ENCODE measurements at places on chromosomes 1 and 21.

DNA sequence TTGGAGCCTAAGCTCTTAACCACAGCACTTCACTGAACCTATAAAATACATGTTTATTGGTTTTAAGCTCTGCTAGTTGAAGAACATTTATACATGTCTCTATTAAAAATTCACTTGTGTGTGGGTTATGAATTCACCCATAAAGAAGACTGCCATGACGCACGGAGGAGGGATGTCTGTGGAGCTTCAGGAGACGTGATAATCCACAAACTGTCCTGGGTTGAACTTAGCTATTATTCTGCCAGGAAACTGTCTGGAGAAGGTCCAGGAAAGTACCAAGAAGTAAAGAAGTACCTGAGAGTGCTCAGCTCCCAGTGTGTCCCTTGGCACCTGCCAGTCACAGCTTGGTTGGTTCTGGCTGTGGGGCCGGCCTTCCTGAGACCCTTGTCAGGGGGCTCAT lies 56.3 kb downstream of the DDR2 start:
- DNase-seq, result no peak

DNA sequence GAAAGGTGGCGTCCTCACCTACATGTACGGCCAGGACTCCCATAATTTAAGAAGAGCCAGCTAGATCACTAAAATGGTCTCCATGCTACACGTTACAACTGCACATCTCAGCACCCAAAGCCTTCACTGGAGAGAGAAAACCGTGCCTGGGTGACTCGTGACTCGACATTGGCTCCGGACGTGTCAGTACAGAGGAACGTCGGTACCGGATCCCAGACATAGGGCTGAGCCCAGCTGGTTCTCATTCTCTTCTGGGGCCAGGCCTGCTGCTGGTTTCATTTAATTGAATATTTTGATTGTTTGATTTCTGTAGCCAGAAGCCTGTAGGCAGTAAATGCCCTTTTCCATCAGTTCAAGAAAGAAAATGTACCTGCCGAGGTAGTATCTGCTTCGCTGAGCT lies 93.1 kb downstream of the HHIPL2 start:
- no peak for DNase-seq

DNA sequence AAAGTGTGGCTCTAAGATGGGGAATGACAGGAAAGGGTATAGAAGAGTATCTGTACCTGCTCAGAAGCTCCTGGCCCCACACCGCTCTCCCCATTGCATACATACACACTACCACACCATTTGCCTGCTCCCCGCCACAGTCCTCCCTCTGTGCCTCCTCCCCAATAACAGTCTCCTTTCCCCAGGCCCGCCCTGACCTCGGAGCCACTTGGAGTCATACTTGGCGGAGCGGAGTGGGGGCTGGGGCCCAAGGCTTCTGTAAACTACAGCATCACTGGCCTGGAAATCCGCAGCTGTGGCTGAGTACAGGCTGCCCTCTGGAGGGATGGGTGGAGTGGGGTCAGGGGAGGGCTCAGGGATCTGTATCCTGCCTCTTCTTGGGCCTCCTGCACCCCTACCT lies 8.6 kb downstream of the SEMA6C start:
- DNase-seq, result no peak

GRCh38 chr1:18385239-18385790 lies 95.4 kb upstream of the KLHDC7A start:
- no peak for DNase-seq

DNA sequence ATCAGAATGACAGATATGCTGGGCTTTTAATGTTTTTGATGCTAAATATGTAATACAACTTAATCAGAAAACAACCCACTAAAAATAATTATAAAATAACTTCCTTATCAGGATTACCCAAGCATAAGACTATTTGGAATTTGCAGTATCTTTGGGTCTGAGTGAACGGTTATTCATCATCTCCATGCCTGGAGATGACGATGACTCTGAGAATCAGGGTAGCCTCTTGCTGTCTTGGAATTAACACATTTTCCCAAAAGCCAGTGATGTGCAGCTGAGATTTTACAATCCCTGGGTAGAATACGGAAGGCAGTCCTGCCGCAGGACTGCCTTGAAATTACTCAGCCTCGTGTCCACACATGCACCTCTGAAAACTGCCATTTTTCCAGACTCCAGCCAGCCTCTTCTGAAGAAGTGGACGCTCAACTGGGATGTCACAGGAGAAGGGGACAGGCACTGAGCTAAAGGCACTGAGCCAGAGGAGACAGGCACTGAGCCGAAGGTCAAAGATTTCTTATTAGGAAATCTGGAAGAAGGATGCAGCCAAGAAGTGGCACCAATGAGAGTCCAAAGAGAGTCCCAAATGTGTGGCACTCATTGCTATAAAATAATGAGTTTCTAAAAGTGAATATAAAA lies 85.5 kb downstream of the PGBD5 start:
- no peak for DNase-seq

DNA sequence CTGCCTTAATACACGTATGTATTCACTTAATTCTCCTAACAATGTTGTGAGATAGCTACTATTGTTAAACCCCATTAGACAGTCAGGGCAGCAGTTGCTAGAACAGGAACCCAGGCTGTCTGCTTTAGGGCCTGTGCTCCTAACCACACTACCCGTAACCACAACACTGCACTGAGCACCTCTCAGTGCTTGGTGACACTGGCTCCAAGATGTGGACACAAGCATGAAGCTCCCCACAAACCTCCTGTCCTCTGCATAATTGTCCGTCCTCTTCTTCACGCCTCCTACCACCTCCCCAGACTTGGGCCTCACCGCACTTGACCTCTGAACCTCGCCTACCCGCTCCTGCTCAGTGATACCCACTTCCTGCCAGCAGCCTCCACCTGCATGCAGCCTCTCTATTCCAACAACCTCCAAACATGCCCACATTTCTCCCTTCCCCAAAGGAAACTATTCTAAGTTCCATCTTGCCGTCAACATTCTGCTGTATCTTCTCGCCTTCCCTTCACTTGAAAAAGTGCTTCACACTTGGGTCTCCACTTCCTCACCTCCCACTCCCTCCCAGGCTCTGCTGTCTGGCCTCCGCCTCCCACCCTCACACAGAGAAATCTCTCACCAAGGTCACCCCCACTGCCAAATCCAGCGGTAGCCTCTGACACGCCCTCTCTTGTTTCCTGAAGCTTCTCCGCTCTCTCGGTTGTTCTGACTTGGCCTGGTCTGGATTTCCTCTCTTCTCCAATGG lies 14.6 kb upstream of the AHDC1 start:
- DNase-seq, result no peak

DNA sequence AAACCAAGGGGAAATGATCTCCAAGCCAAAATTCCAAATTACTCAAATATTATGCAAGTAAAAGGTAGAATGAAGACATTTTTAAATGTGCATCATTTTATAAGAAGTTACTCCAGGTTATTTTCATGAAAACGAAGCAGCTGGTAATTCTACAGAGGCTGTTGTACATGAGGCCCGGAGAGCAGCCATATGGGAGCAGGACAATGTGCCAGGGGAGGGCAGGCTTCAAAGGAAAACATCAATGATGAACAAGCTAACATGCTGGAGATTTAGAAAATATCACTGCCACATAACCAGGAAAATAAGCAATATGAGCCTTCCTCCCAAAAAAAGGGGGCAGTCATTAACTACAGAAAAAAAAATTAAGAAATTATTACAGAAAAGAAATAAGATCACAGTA lies 109.1 kb downstream of the TIAM1 start:
- no peak for DNase-seq

- DNase-seq, result no peak
Observed at GRCh38 chr1:22636927-22637326, 499 bp downstream of the C1QA start.

DNA sequence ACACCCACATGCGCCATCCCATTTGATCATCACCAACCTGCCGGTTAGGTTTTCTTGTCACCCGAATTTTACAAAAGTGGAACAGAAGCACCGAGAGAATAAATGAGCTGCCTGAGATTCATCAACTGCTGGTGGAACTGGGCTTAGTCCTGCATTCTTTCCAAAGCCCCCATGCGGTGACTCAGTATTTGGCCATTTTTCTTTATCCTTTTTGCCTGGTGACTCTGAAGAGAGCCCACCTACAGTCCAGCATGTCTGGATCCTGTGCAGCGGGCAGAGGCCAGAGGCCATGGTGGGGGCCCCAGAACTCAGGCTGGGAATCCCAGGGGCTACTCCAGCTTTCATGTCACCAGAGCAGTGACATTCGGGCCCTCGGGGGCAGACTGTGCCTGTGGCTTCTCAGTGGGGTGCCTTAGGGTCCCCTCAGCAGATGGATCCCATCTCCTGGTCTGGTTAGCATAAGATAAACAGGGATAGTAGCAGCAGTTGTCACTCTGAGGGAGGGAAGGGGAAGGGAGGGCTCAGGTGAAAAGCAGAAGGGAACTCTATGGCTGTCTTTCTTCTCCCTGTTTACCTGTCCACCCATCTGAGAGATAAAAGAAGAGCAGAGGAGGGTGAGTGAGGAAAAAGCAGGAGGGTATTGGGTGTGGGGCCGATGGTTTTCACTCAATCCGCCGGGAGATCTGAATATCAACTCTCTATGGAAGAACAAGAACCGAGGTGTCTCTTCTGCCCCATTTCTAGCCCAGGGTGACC lies 63.2 kb downstream of the KIF26B start:
- DNase-seq, result no peak

DNA sequence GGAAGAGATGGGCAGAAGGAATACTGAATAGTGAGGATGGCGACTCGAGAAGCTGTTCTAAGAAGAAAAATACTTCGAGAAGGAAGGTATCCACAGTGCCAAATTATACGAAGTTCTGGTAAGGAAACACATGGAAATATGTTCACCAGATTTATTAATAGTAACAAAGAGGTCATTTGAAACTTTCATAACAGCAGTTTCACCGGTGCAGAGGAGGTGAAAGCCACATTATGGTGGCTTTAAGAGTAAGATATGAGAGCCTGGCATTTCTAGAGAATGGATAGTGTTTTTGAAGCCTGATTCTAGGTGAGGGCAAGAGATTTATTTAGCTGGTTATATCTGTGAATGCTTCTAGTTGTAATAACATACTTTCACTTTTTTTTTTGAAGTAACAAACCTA lies 56.2 kb downstream of the DPYD start:
- DNase-seq, result no peak

DNA sequence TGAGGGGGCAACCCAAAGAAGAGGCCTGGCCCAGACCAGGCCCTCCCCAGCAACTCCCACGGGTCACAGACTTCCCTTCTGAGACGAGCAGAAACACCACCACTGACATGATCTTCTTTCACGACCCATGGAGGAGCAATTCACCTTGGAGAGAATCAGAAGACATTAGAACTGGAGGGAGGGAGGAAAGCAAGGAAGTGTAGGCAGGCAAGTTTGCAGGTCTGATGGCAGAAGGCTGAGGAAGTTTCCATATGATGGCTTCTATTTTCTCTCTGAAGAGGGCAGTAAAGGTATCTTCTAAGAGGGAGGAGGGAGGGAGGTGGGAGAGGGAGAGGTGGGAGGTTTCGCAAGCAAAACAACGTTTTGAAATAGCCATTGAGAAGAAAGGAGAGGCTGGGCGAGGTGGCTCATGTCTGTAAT lies 1.4 kb upstream of the UBXN10 start:
- DNase-seq, result no peak

DNA sequence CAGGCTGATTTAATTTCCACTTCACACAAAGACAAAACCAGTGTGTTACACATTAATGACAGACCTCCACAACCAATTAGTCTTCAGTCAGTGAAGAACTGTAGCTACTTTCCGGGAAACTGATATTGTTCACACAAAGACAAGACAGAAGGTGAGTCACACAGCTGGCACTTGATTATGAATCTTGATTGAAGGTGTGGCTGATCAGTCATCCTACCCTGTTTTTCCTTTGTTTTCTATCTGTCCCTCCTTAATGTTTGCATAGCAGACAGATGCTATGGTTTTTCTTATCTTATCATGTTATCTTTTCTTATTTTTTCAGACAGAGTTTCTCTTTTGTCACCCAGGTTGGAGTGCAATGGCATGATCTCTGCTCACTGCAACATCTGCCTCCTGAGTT lies 185.1 kb upstream of the GREM2 start:
- DNase-seq, result no peak

DNA sequence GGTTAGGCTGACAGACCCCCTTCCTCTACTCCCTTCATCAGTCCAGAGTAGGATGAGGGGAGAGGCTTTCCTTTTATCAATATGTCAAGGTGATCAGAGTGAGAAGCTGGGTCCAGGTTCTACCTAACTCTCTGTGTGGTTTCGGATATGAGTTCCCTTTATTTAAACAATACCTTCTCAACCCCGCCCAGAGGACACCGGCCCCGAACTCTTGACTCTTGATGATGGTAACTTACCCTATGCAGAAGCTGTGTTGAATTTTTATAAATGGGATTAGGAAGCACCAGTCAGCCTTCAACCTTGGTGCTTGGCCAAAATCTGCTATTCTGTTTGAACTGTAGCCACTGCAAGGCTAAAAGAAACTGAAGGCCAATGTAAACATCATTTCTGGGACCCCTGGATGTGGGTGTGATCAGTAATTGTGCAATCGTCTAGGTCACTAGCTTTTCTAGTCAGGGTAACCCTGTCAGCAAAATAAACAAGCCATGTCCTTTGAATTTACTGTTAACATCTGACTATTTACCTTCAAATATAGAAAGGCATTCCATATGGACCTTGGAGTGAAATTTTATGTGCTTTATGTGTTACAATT lies 398.3 kb downstream of the SEC16B start:
- no peak for DNase-seq

GRCh38 chr1:31957701-31958674 lies 19.8 kb upstream of the PTP4A2 start:
- DNase-seq, result no peak

DNA sequence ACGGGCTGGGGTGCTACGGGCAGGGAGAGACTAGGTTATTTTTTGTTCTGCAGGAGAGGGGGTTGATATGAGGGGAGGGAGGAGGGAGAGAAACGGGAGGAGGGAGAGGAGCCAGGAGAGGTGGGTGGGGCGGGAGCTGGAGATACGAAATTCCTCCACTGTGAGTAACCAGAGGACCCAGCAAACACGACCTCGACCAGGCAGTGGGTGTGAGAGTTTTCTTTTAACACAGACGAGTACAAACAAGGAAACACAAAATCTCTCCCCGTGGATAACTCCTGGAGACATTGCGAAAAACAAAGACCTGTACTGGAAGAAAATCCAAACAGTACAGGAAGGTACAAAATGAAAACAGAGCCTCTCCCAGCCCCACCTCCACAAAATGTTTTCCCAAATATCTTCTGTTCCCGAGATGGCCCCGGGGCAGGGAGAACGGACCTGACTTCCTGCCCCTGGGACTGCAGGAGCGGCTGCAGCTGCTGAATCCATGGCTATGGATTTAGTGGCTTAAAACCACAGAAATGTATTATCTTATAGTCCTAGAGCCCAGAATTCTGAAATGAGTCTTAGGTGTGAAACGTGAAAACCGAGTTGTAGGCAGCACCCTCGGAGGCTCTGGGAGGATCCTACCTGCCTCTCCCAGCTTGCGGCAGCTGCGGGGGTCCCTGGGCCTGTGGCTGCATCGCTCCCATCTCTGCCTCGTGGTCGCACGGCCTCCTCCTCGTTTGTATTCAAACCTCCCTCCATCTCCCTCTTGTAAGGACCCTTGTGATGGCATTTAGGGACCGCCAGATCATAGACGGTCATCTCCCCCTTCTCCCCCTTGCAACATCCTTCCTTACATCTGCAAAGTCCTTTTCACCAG lies 82.2 kb downstream of the RIPK4 start:
- no peak for DNase-seq

- DNase-seq, result no peak
Observed at GRCh38 chr1:55793856-55794255, 578.7 kb upstream of the USP24 start.

Measured in NCI-H1048 (cell line).